ENCODE measurements at places on chromosomes 12 and 14.

DNA sequence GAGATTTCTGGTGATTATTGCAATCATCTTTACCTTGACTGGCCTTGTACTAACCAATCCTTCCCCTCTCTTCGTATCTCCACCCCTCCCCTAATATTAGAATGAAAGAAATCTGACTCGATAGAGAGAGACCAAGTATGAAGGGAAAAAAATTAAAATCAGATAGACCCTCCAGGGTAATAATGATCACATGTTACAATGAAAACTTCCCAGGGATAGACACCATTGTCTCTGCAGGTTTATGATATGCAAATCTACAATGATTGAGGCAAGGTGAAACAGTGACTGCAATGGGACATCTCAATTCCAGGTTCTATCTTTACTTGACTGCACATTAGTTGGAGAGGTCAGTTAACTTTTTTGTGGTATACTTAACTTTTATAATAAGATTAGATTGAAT is 1.5 kb upstream of the NFKBIA start:
- no peak for DNase-seq

DNA sequence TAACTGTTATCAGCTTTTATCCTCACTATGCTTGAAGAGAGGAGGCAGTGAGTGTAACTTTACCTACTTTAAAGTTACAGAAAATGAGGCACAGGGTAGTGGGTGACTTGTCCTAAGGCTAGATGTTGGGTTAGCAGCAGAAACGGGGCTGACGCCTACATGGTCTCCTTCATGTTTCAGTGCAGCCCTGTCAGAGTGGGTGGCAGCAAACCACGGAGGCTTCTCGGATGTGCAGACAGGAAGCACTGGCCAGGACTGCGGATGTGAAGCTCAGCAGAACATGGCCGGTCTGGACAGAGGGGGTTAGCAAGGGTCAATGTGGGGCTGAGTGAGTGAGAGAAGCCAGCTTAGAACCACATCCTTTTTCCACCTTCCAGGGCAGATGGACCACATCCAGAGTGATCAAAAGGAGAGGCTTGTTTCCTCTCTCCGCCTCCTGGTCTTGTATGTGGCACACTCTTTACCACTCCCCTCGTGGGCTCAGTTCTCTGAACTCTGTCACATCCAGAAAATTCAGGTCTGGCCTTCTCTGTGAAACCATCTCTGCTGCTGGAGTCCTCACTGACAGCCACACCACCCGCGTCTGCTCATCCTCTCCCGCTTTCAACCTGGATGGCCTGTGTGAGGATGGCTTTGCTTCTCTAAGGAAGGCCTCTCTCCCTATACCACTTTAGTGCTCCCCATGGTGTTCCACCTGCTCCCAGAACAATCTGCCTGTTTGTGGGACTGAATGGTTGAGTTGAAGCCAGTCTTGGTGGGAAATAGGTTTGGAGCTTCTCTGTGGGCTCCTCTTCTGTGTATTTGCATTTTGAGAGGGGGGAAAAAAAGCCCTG is 14.1 kb downstream of the SUSD6 start:
- no peak for DNase-seq

GRCh38 chr12:86256163-86256562 is at the start of gene MGAT4C:
Gene MGAT4C, minus strand, starts transcription at chr12:86256391.
- DNase-seq, result no peak

DNA sequence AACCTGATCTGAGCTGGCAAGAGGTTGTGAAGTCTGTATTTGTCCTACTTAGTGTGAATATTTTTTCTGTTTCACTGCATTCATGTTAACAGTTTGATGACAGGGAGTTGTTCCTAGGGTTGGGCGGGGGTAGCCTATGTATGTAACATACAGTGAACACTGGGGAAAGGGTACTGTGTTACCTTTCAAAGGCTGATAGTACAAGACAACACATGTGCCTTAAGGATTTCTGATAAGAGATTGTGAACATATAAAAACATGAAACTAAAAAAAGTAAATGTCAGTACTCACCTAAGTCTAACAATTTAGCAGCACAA is 30.5 kb upstream of the GRIP1 start:
- DNase-seq, result no peak

DNA sequence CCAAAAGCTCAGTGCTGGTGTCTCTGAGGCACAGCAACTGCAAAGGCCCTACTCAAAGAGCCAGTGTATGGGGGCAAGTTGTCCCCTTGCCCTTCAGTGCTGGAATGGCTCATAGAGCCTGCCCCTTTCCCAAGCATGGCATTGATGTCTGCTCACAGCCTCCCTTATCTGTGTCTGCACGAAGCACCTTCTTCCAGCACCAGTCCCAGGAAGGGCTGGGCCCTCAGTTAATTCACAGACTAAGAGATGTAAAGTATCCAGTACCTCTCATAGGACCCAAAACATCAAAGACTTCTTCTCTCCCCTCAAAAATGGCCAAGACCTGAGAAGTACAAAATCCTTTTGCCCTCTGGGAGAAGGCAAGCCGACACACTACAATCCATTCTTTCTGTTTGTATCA is 1.6 kb upstream of the CMAS start:
- DNase-seq, result no peak

- DNase-seq, result no peak
Measured at GRCh38 chr14:101073598-101073965, 170.1 kb upstream of the RTL1 start.

DNA sequence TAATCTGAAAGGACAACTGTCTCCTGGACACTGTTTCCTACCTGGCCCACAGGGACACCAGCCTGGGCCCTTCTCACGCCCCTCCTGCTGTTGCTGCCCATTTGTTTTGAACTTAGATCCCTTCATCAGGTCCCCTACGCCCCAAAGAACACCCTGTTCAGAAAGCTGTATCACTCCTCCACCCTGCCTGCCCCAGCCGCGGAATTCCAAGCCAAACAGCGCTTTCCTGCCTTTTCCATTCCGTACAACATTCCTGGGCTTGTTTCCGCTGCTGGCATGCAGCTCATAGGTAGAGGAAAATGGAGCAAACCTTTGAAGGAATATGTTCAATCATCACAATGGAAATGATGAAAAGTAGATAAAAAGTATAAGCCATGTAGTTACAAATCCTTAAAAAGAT is 12.8 kb upstream of the GSG1 start:
- no peak for DNase-seq

DNA sequence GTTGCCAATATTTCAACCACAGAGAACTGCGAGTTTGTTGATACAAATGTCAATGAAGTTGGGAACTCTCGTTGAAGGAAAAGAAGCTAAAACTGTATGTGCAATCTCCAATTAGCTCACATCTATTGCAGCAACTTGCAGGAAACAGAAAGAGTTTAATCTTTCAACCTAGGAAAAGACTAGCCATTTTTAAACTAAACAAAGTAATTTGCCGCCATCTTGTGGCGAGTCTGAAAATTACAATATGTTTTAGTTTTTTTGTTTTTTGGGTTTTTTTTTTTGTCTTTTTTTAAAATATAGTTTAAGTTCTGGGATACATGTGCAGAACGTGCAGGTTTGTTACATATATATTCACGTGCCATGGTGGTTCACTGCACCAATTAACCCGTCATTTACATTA is 131.2 kb upstream of the FOXG1 start:
- DNase-seq, result peak; percentile 2

Data from HFF-Myc (cell line).